Cardiac septum (tissue), 1 donor: ENCODE measurements at places on chromosomes 3 and 15. TPM values are rescaled to one million over a fixed set of nuclear protein-coding genes. Genes with fewer than 3 reads are reported as not detected.

KLHL24 gene
- total RNA-seq: 134 TPM

TMEM158 gene
- total RNA-seq: 0.38 TPM

PPP1R14D gene
- total RNA-seq: not detected

DNA sequence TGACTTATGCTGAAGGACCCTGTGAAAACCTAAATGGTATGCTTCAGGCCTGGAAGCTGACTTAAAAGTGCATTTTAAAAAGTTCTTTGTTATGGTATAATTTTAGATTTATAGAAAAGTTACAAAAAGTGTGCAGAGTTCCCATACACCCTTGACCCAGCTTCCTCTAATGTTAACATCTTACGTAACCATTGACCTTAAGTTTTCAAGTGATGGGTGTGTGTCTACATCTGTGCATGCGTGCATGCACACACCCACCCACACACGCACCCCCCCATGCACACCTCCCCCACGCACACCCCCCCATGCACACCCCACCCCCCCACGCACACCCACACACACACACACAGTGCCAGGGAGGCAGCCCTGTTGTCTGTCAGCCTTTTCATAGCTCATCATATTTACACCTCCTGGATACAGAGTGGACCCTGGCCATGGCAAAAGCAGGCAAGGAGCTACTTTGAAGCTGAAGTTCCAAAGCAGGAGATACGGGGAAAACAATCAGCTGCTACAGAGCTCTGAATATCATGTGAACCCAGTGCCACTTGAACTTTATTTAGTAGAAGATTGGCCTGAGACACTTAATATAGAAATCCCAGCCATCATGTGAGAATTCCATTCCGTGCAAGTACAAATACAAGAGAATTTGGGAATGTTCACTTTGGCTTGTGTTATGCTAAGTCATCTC is 30.0 kb upstream of the TRAK1 start:
- no peak for DNase-seq

DNA sequence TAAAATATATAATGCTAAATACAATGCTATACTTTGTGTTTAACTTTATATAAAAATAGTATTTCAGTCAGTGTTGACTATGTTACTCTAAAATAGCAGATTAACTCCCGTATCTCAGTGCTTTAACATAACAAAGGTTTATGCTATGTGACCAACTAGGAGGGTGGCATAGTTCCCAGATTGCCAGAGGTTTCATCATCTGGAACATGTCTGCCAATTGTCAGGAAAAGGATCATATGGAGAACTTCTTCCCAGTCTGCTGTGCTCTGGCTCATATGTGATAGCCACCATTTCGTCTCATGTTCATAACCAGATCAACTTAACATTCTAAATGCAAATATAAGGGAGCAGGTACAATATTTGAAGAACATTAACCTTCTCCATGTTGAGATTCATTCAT is 720.2 kb downstream of the MCTP2 start:
- no peak for DNase-seq

GRCh38 chr15:41861736-41862356 is 23.2 kb downstream of the PLA2G4B start:
- DNase-seq: no peak

DNA sequence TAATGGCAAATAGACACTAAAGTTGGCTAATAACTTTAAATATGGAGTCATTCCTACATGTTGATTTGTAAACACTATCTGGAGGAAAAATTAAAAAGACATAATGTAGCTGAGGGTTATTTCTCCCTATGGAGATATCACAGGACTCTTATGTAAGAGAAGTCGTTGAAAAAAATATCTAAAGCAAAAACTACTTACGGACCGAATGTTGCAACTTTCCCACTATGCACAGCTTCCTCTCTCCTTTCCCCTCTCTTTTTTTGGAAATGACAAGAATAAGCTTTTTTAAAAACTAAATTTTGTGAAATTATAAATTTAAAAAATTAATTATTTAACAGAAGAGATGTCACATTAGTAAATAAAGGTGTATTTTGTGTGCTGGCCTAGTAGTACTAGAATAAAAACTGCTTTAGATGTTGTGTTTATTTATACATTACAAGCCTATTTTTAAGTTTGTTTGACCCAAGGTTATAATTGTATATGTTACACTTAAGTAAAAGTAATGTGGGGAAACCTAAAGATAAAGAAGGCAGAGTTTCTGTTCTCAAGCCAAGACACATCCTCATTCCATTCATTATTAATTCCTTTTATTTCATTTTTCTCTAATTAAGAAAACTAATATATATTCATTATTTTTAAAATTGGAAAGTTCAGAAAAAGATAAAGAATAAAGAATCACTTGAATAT is 20.7 kb upstream of the PPARG start:
- no peak for DNase-seq

GRCh38 chr3:37825744-37826400 is 35.8 kb upstream of the CTDSPL start:
- DNase-seq: no peak

GRCh38 chr3:73657186-73657585 is 32.4 kb upstream of the PDZRN3 start:
- no peak for DNase-seq

DNA sequence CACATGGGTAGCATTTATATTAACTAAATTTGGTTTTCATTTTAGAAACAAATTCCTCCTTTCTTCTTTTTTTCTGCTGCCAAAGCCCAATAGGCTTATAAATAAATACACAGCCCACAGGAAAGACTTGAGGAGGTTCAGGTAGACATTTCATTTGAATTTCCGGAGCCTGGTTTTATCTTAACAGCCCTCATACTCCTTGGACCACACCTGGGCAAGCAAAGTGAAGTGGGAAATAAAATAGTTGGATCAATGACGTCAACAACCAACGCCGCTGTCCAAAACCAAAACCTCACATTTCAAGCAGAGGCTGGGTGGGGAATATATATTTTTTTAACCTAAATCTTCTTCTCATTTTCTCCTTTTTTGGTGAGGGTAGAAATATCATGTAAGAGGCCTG is 53.2 kb downstream of the RFTN1 start:
- DNase-seq: no peak

DNA sequence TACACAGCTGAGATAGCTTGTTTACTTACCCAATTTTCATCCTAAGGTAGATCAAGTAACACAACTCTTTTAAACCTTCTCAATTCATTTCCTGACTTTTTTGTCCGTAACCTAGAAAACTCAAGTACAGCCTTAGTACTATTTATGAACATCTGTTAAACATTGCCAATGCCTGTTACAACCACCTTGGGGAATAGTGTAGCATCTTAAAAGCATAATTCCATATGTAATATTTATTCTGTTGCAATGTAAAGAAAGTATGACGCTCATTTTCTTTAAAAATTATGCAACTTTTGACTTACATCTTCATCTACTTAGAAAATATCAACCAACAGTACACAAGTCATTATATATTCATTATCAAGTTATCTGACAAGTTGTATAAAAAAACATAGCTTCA is 54.6 kb downstream of the SUCLG2 start:
- no peak for DNase-seq
